Suppressor macrophage treated with lipopolysaccharide for 4 hours (primary cell): ENCODE measurements at places on chromosomes 1 and 21.
A peak's percentile ranks its signal among the peaks of the same experiment; 100 is the strongest.

GRCh38 chr1:61245696-61246400 is 163.5 kb downstream of the NFIA start:
- DNase-seq: peak; percentile 36

DNA sequence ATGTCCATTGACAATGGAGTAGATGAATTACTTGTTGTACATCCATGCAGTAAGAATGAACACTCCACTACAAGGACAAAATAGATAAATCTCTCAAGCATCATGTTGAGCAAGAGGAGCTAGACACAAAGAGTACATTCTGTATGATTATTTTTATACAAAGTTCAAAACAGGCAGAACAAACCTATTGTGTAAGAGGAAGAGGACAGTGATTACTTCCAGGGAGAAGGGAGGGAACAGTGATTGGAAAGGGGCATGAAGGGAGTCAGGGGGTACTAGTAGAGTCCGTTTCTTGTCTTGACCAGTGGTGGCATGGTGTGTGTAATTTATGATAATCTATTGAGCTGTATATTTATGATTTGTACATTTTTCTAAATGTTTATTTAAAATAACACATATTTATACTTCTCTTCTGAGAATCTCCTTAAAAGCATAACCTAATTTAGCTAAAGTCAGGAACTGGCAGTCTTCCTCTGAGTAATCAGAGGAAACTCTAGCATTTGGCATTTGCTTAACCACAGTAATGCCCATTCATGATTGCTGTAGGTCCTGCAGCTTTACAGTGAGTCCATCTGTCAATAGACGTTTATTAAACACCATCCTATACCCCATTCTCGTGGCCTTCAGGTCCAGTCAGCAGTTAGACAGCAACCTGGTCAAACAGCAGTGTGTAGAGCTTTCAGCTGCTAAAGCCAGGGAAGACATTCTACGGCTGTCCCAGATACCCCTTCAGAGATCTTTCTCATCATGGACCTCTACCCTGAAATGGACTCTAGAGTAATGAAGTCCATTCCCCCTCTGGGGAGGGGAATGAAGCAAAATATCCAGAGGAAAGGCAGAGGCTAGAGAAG is 114.1 kb upstream of the GALNT2 start:
- no peak for DNase-seq

DNA sequence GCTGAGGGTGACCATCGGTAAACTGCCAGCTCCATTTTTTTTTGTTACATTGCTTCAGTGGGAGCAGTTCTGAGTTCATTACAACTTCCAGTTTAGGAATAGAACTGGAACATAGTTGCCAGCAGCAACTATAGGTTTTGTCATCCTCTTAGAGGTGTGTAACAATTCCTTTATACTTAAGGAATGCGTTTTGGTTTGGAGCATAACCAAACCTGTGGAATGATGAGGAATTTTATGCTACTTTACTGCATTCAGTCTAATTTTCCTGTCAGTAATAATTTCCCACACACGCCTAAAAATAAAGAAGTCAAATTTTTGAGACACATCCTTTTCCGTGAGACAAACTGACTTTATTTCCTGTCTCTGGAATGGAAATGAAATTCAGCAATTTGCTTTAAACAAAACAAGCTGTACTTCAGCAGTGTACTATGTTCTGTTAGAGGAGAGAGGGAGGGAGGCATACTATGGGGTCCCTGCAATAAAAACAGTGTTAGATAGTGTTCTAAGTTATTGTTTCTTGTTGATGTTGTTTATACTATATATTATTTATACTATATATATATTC is 4.8 kb upstream of the AMPD1 start:
- DNase-seq: no peak

DNA sequence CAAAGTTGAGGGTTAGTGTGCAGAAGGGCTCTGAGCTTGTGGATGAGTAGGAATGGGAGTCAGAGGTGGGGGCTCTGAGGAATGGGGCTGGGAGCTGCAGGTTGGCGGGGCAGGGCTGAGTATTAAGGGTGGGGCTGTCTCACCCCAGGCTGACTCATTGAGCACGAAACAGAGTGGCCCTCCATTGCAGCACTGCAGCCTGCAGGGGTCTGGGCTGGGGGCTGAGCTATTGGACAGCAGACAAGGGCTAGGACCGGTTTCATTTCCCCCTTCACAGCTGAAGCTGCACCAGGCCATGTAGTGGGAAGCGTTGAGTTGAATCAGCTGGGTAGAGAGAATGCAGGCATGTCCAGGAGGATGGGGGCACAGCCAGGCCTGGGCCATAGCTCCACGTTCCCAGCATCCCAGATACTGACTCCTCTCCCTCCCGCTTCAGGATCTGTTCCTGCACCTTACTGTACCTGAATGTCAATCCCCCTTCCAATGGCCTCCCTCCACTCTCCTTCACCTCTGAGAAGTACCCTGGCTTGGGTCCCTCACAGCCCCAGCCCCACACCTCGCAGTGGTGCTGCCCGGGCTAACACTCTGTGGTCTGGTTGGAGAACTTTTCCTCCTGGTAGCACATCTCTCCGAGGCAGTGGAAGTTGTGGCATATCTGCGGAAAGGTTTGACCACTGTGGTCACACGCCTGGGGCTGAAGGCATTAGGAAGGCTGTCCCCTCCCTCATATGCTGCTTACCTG is 4.4 kb upstream of the INPP5B start:
- peak; percentile 37 for DNase-seq

DNA sequence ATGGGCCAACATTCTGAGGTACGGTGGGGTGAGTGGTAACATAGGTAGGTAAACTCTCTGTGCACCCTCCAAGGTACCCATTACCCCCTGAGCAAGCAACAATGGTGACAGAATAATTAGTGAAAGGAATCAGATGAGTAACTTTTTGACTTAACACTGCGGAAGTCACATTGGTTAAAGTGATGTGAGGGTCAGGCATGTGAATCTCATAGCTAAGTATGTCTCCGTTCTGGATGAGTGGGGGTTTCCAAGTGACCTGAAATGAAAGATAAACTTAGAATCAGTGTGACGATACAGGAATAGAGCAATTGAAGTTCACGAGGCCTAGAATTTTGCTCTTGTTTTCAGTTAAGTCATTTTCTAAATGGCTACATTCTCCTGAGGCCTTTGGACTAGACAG is 311.7 kb downstream of the KCTD3 start:
- DNase-seq: no peak

GRCh38 chr1:174191349-174191862 is 32.1 kb downstream of the RABGAP1L start:
- DNase-seq: no peak

GRCh38 chr1:226737819-226738420 is 1.2 kb downstream of the ITPKB start:
- peak; percentile 41 for DNase-seq

DNA sequence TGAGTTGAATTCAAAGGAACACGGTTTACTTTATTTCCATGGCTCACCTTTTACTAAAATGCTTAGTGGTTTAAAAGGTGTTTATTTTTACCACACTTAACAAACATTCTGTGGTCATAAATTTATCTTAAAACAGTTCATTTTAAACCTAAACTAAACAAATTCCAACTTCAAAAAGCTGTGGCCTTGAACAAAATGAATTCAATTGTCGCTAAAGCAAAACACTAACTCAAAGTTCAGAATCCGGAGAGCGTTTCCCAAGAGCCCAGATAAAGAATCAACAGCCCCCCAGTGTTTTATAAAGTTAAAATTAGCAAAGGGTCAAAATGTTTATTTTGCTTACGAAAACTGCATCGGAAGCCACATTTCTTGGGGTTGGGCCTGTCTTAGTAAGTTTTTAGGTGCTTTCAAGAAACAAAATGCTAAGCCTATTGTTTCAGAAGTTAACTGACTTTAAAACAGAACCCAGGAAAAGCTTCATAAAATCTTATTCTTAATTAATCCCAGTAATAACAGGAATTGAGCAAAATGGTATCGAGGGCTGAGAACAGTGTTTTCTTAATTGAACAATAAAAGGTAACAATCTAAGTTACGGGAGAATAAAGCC is 1.3 kb downstream of the PUM1 start:
- peak; percentile 5 for DNase-seq

- no peak for DNase-seq
Observed at GRCh38 chr1:25769625-25770383, 30.2 kb upstream of the SELENON start.

DNA sequence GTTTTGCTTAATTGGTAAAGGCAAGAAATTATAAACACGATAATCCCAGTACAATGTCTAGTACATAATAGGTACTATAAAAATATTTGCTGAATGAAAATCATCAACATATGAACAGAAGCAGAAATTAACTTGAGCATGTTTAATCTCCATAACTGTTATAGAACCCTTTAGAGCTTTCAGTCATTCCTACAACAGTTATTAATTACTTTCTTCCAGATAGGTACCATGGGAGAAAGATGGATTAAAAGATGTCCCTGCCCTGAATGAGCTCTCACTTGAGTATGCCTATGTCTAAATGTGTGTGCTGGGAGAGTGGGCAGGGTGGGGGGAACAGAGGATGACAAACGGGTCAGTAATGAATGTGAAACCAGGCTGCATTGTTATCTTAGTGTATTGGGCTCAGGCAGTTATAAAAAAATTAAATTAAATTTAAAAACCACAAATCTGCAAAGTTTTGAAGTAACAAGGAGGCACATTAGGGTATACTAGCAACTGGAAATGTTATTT is 2.4 kb downstream of the EPS15 start:
- no peak for DNase-seq

- DNase-seq: no peak
Observed at GRCh38 chr1:202143768-202144401, 652 bp downstream of the ARL8A start.

- no peak for DNase-seq
Observed at GRCh38 chr1:89347296-89347695, 16.6 kb upstream of the GBP6 start.

DNA sequence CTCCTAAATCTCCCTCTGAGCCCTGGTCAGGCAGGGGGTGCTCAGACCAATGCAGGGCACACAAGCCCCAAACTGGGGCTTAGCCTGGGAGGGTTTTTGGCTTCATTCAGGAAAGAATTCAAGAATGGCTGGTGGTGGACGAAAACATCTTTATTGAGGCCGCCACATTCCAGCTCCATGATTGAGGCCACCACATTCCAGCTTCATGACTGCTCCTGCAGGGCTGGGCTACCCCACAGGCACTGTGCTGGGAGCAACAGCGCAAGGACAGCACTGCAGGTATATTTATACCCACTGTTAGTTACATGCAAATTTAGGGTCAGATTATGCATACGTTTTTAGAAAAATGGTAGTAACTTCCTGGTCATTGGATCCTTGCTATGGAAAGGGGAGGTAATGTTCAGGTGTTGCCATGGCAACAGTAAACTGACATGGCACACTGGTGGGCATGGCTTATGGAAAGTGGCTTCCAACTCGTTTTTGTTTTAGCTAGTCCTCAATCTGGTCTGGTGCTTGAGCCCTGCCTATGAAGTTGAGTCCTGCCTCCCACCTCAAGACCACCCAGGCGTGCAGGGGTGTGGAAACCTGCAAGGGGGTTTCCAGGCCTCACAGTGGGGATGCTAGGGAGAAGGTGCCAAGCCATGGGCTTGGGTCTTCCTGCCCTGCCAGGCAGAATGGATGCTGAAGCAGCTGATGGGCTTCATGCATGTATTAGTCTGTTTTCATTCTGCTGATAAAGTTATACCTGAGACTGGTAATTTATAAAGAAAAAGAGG is 348.7 kb upstream of the AJAP1 start:
- DNase-seq: no peak

DNA sequence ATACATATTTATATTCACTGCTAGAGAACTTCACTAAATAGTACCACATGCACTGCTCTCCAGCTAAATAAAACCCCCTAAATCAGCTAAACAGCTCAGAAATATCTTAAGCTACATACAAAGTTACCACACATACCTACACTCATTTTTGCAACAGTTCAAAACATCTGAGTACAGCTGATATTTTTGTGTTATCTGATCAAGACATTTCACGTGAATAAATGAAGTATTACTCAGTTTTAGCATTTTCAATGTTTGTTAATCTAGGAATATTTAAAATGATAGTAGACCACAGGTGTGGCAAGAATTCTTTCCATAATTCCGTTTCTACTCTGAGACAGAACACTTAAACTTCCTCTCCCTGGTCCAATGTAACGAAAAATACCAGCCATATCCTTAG is 20.8 kb downstream of the EVI5 start:
- no peak for DNase-seq

DNA sequence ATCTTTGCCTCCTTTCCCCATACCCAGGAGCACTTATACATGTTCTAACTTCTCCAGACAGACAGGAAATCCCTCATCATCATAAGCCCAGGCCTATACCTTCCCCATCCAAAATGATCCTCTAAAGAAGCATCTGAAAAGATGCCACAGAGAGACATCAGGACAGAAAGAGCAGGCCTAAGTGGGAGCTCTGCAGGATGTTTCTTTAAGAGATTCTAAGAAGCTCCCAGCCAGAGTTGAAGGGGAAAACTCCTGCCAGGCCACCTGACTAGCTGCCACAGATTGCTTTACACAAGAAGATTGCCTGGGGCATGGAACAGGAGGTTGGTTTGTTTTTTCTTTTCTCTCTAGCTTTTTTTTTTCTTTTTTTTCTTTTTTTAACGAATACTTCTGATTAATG is 275.8 kb downstream of the VAV3 start:
- DNase-seq: no peak

DNA sequence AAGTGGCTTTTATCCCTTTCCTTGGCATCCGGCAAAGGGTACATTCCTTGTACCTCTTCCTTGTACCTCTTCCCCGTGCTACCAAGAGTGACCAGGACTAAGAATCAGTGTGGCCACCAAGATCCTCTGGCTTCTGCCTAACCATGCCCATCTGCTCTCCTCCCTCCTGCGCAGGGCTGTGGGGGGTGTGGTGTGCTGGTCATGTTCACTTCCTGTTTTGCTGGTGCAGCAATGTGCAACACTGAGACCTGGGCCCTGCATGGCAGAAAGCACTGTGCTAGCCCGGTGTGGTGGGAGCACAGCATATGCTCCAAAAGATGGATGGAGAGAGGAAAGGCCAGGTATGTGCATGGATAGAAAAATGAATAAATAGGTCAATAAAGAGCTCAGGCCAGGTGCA is 33.3 kb upstream of the TENT5C start:
- DNase-seq: peak; percentile 33

GRCh38 chr1:197141575-197141974 is 4.9 kb downstream of the ASPM start:
- DNase-seq: no peak

DNA sequence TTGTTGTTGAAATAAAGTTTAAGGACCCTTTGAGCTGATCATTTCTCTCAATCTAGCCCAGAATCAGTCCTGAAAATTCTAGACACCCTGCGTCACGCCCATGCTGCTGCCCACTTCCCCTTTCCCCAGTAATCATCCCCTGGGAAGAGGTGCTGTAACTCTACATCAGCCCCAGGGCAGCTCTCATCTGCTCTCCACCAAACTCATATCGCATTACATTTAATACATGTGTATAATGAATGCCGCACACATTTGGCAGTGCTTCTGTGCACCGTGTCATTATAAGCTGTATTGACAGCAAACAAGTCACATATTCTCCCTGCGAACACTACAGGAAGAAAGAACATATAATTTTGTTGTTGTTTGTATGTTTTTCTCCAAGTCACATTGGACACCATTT is 539.7 kb upstream of the DAB1 start:
- no peak for DNase-seq

DNA sequence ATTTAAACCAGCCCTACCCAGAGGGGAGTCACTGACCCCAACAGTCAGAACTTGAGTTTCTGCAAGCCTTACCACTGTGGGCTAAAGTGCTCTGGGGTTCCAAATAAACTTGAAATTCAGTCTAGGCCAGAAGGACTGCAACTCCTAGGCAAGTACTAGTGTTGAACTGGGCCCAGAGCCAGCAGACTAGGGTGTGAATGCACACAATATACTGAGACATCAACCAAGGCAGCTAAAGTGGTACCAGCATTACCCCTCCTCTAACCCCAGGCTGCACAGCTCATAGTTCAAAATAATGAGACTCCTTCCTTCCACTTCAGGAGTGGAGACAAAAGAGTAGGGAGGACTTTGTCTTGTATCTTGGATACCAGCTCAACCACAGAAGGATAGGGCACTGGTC is 18.9 kb upstream of the IL20 start:
- DNase-seq: no peak
